ENCODE measurements at places on chromosomes 7 and 10.

DNA sequence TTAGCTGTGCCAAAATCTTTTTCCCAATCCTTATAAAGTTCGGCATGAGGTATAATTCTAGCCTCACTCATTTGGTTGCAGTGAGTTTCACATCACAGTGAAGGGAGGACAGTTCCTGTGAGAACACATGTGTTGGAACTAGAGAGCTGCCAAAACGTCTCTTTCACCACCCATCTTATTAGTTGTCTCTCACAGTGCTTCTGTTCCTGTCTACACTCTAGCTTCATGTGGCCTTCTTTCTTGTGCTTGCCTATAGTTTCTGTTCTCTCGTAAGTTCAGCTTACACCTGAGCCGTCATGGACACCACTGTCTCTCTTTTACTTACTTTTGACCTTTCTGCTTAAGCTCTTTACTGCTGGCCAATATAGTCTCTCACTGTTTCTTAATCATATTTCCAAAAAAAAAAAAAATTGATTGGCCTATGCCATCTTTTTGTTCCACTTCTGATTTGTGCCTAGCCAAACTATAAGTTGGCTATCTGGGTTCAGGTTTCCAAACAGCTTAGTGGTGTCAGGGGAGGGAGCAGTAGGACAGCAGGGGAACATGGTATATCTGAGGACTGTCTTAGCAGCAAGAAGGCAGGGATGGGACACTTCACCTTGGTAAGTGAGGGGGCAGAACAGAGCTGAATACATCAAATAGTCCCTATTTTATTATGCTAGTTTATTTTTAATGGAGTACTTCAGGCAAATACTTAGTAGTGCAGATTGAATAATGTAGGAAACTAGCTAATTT, 38.0 kb downstream of the ZNRF2 start:
- DNase-seq = peak; percentile 24

GRCh38 chr10:31320550-31321211, 1.7 kb downstream of the ZEB1 start:
- DNase-seq = peak; percentile 70

DNA sequence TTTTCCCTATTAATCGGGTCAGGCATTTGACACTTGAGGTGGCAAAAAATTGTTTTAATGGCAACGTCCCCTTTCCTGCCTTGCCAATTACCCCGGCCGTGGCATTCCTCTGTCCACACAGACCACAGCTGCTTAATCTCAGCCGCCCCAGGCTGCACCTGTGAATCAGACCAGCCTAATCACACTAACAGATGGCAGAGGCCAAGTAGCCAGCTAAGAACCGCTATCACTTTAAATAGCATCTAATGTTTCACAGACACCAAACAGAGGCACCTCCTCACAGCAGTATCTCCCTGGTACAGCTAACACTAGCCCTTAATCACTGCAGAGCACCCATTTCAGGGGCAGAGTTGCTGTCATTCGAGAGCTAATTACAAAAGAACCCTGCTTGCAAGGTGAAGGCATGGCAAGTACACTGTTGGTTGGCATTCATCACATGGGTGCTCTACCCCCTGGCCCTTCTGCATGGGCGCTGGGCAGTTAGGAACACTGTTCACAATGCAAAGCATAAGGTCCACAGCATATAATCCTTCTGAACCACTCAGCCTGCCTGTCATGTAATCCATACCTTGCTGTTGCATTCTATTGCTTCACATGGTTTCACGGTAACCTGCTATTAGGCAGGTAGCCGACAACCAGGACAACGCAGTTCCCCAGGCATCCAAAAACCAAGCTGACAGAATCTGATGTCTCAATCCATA, 38.8 kb downstream of the FGFR2 start:
- DNase-seq = no peak

GRCh38 chr10:122707535-122707934, 7.9 kb upstream of the C10orf120 start:
- DNase-seq = no peak

GRCh38 chr10:30825495-30825894, 195.9 kb upstream of the LYZL2 start:
- no peak for DNase-seq

DNA sequence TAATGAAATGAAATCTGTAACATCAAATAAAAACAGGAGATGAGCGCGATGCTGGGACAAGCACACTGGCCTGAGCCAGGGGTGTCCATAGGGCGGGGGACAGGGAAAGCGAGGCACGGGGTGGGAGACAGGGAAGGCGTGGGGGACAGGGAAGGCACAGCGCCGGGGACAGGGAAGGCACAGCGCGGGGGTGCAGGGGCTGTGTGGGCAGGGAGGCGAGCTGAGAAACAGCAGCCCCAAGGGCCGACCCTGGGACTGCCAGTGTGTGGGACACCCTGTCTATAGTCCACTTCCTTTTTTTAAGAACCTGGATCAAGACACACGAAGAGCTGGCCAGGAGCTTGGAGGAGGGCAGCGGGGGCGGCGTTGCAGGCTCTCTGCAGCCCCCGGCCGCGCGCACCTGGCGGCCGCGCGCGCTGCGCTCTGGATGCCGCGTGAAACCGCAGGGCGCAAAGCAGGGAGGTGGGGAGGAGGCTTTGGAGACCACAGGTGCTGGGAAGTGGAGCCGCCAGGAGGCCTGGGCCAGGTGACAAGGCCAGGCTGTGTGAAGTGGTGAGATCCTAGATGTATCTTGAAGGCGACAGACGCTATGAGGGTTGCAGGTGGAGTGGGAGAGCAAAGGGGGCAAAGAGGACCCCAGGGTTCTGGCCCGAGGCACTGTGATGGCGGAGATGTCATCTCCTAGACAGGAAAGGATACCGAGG, 157.7 kb downstream of the COBL start:
- DNase-seq = no peak

- DNase-seq = no peak
These were observed 746 bp upstream of the MRPS16 start for GRCh38 chr10:73253225-73253555.

DNA sequence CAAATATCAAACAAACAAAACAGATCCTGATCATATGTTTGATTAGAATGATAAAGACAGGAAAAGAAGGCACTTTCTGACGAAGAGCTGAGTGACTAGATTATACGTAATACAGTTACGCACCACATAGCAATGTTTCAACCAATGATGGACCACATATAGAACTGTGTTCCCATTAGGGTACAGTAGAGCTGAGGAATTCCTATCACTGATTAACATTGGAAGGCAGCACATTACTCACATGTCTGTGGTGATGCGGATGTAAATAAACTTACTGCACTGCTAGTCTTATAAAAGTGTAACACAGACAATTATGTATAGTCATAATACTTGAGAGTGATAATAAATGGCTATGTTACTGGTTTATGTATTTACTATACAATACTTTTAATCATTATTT, 98.3 kb downstream of the PTN start:
- DNase-seq = no peak

- DNase-seq = no peak
These were observed 57.9 kb downstream of the PROSER2 start for GRCh38 chr10:11881030-11881476.

GRCh38 chr7:155620497-155620896, 24.0 kb upstream of the RBM33 start:
- DNase-seq = no peak

DNA sequence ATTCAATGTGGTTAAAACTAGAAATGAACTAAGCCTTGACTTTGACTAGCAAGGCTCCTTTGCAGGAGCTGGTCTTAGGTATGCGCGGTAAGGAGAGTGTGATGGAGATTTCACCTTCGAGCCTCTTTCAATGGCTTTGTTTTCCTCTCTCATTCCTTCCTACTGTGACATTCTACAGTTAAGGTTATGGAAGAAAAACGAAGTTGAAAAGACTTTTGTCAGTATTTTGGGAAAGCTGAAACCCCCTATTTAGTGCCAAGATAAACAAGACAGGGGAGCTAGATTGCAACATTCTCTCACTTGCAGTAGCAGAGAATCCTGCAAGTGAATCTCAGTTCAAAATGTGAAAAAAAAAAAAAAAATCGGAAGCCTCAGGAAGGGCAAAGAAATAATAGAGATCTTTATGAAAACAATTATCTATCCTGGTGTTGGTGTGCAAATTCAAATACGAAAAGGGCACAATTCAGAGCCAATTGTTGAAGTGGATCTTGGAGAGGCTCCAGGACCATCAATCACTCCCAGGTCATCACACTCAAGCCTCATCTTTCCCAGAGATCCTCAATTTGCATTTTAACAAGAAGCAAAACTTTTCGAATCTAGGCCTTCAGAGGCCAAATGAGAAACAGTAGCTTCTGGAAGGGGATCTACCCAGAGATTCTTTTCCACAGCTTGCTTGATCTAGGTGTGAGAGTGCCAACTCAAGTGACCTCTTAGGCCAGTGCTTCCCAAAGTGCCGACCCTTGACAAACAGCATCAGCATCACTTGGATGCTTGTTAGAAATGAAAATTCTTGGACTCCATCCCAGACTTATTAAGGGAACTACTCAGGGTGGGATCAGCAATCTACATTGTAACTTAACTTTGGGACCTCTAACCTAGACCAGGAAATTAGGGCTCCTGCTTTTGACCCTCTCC, 163.8 kb downstream of the INHBA start:
- DNase-seq = no peak

GRCh38 chr10:92544296-92544695, 29.6 kb downstream of the IDE start:
- DNase-seq = no peak

DNA sequence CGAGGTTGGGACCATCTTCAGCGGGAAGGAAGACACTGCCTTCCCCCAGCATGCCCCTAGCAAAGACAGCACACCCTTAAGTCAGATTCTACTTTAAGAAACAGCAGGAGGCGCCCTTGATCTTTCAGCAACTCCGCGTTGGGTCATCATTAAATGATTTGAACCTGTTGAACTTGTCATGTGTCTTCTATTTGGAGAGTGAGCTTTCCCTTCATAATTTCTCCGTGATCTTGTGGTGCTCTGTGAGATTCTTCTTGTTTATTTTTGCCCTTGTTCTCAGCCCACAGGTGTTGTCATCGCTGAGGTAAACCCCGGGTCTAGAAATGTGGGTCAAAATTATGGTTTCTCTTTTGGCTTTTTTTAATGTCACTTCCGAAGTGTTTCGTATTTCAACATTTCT, 49.5 kb upstream of the PITRM1 start:
- no peak for DNase-seq

DNA sequence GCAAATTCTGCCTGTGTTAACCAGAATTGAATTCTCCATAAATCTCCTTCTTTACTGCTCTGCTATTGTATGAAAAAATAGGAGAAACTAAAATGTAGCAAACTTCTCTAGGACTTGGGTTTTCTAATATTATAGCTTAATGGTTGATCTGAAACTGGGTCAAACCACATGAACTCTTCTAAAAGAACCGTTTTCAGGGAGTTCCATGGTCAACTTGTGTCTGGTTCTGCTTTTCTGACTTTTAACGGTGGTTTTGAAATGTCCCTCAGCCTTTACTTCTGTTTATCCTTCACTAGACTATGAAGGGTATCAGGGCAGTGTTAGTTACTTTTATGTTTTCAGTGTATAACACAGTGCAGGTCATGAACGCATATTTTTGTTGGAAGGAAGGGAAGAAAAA, 242.2 kb downstream of the TSPAN12 start:
- no peak for DNase-seq

DNA sequence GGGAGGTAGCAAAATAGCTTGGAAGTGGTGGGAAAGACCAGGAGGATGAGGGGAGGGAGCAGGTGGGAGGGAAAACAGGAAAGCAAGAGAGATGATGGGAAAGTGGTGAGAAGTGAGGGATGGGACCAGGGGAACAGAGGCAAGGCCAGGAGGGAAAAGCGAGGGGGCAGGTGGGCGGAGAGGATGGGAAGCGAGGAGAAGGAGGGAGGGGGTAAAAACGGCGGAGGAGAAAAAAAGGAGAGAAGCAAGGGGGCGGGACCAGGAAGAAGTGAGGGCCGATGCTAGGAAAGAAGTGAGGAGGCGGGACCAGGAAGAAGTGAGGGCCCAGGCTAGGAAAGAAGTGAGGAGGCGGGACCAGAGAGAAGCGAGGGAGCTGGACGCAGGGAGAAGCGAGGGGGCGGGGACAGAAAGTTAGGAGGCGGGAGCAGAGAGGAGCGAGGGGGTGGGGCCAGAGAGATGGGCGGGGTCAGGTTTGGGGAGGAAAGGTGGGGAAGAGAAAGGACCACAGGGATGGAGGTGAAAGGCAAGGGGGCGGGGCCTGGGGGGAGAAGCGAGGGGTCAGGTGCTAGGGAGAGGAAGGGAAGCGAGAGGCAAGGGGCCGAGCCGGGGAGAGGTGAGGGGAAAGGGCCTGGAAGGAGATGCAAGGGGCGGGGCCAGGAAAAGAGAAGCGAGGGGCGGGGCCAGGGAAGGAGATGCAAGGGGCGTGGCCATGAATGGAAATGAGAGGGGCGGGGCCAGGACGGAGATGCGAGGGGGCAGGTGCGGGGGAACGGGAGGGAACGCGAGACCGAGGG, 984 bp downstream of the SMURF1 start:
- DNase-seq = peak; percentile 93

DNA sequence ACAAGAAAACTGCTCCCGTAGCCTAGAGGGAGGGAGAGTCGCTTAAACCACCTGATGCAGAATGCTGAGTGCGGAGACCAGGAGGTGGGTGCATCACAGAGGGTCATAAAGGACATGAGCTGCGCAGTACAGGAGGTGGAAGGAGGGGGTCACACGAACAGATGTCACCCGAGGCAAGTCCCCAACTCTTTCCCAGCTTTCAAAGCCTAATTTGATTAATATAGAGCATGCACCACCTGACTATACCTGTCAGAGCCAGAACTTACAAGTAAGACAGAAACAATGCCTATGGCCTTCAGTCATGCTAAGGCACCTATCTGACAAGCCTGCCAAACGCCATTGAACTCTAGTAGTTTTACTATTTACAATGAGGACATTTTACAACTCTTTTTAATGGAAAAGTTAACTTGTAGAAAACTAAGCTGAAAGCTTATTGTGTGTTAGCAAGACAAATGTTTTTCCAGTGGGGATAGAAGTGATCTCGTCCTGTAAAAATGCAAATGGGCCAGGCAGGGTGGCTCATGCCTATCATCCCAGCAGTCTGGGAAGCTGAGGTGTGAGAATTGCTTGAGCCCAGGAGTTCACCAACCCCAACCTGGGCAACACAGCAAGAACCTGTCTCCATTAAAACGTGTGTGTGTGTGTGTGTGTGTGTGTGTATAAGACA, 1.1 kb upstream of the VOPP1 start:
- no peak for DNase-seq

GRCh38 chr10:106832846-106833245, 331.7 kb downstream of the SORCS1 start:
- DNase-seq = no peak

- DNase-seq = no peak
These were observed 34.9 kb upstream of the WAPL start for GRCh38 chr10:86556532-86556931.

DNA sequence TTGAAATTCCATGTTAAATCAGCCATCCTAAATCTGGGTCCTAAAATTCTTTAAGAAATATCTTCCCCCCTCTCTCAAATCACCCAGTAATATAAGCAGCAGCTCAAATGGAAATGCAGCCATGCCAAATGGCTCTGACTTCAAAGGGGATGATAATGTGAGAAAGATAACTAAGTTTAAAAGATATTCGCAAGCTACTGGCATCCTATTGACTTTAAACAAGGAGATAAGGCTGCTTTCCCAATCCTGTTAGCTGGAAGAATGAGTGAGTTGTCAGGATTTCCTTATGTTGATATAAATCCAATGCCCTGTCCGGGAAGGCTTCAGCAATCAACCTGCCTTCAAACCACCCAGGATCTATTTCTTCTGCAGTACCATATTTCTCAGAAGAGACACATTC, 172.0 kb downstream of the FANK1 start:
- no peak for DNase-seq

- DNase-seq = peak; percentile 97
These were observed at the start of gene TMEM106B for GRCh38 chr7:12211054-12211710. Gene TMEM106B, plus strand, starts transcription at chr7:12211294. Its CDS starts 3,517 bp downstream, at chr7:12214811.

Measured in right hindlimb (tissue), 1 donor.